ENCODE measurements at places on chromosomes 7 and 10.

GRCh38 chr10:26441491-26442214 is 3.5 kb downstream of the APBB1IP start:
- DNase-seq, result no peak

DNA sequence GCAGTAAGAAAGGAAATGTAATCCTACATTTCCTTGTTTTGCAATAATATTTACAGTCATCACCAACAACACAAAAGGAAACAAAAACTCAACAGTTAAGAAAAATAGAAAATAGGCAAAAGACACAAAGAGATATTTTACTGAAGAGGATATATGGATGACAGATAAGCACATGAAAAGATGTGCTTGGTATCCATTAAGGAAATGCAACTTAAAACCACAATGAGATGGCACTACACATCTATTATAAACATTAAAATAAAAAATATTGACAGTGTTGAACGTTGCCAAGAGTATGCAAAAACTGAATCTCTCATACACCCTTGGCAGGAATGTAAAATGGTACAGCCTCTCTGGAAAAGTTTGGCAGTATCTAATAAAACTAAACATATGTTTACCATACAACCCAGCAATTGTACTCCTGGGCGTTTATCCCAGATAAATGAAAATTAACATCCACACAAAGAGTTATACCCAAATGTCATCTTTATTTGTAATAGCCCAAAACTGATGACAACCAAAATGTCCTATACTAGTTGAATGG is 5.4 kb downstream of the CEP41 start:
- no peak for DNase-seq

- DNase-seq, result no peak
These were observed 72.7 kb upstream of the PALS2 start for GRCh38 chr7:24500599-24500998.

DNA sequence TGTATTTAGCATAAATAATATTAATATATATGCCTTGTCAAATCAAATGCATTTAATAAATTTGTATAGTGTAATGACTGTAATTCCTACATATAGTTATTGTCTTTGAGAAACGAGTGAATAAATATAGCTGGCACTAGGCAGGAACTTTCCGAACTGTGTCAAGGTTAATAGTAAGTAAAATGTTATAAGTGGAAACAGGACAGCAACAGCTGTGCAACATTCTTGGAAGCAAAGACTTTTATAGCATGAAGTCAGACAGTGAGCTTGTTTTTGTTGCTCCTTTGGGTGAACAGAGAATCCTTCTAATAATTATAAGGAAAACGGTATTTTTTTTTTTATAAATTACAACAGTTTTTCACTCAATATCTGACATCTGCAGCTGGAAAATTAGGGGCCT is 14.0 kb upstream of the EXOC6 start:
- no peak for DNase-seq

- no peak for DNase-seq
These were observed 710 bp upstream of the LDB3 start for GRCh38 chr10:86667421-86668181.

- DNase-seq, result no peak
These were observed 24.7 kb upstream of the GJD4 start for GRCh38 chr10:35580423-35580770.

DNA sequence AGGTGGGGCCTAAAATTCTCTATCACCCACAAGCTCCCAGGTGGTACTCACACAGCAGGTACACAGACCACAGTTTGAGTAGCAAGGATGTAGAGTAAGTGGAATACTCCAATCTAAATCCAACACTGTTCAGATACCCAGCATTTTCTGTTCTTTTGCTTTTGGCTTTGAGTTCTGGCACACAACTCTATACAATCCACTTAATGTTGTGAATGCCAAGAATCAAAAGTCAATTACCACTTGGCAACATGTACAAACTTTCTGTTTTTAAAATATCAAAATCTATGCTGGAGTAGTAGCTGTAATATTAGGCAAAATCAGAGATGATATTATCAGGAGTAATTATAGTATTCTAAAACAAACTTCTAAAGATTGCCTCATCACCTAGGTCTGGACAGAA is 133.4 kb upstream of the LRRTM3 start:
- DNase-seq, result no peak

GRCh38 chr10:122454071-122454470 is 382 bp upstream of the ARMS2 start:
- DNase-seq, result no peak

- no peak for DNase-seq
These were observed 6.6 kb upstream of the DEPP1 start for GRCh38 chr10:44985175-44985681.

- peak; percentile 19 for DNase-seq
These were observed 509 bp downstream of the AHR start for GRCh38 chr7:17298840-17299482.

GRCh38 chr7:121643320-121643719 is 229.6 kb upstream of the PTPRZ1 start:
- no peak for DNase-seq

- DNase-seq, result no peak
These were observed 187.3 kb upstream of the PLXDC2 start for GRCh38 chr10:19628767-19629560.

GRCh38 chr10:113643183-113643582 is 20.7 kb downstream of the NRAP start:
- no peak for DNase-seq

DNA sequence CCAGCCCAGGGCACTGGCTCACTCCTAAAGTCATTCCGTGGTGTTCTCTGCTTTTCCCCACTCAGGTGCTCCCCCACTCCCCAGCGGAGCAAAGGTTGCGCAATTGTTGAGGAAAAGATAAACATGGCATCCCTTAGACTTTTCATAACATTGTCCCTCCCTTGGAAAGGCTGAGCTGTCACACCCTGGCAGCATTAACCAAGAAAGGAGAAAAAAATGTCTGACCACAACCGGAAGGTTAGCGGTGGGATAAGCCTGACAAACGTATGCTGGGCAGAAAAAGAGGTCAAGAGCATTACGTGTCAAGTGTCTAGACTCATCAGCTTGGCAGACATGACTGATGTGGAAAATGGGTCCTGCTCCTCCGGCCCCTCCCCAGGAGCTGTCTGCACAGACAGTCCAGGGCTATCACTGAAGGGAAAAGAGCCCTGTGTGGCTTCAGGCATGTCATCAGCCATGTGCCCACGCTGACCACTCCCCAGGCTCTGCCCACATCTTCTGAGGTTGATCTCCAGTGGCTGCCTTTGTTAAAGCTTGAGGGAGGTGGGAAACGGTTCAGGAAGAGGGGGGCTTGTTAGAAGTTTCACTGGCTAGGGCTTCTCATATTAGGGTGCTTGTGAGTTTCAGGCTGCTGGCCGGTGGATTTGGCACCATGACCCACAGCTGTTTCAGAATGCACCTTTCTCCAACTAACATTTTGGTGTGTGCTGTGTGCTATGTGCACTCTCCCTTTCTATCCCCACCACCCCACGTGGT is 30.1 kb downstream of the BTBD16 start:
- no peak for DNase-seq
